ENCODE measurements at places on chromosomes 7 and 10. TPM values are rescaled to one million over a fixed set of nuclear protein-coding genes. Genes with fewer than 3 reads are reported as not detected.
A peak's percentile ranks its signal among the peaks of the same experiment; 100 is the strongest.

- peaks cover 15% of the 10 kb centered on the region for H3K4me1 ChIP-seq
- no peak overlapping the region for H3K27ac ChIP-seq
- H3K4me3 ChIP-seq = peak overlapping the region; percentile 75
- H3K27me3 ChIP-seq = peaks cover 68% of the 10 kb centered on the region
- no peaks in the 10 kb centered on the region for H3K36me3 ChIP-seq
Measured at GRCh38 chr10:13890233-13891127, 303.7 kb downstream of the PRPF18 start.

DNA sequence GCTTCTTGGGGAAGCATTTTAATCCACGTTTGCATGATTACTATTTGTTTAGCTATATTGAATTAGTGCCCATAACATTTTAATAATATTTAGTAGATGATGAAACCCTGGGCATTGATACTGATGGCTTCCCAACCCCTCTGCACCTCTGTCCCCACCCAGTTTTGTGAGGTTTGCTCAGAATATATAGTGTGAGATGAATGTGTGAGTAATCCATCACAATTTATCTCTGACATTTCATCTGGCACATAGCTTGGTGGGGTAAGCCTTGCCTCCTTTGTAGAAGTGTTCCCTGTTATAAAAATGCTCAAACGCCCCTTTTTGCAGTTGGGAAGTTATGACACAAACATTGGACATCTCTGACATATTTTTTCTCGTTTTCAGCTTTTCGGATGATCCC is 104.2 kb downstream of the WNT2 start:
- H3K36me3 ChIP-seq = no peaks in the 10 kb centered on the region
- no peaks in the 10 kb centered on the region for H3K27me3 ChIP-seq
- H3K4me1 ChIP-seq = no peaks in the 10 kb centered on the region
- no peak overlapping the region for H3K4me3 ChIP-seq

DNA sequence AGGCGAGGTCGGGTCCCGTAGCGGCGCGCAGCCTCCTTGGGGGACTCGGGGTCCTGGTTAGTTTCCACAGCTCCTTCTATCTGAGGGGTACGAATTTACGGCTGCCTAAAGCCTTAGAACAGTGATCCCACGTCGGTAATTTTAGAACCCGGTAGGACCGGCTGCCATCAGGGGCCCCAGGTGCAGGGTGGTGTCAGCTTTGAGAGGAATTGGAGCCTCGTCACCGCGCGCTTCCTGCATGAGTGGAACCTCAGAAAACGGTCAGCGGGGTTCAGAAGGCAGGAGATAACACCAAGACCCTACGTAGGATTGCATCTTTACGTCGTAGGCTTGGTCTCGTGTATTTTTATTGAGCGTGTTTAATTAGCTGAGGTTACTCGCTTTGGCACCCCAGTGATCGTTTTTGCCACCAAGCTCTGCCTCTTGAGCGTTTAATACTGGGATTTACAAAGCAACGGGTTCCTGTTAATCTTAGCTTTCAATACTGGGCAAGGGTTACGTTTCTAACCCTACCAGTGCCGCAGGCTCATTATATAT is 443 bp downstream of the RNF32 start:
- DNase-seq = no peak
- no peaks in the 10 kb centered on the region for H3K27me3 ChIP-seq
- H3K4me3 ChIP-seq = peak overlapping the region; percentile 92
- peaks cover 29% of the 10 kb centered on the region for H3K4me1 ChIP-seq

HTR7 gene
- not detected for total RNA-seq

DNA sequence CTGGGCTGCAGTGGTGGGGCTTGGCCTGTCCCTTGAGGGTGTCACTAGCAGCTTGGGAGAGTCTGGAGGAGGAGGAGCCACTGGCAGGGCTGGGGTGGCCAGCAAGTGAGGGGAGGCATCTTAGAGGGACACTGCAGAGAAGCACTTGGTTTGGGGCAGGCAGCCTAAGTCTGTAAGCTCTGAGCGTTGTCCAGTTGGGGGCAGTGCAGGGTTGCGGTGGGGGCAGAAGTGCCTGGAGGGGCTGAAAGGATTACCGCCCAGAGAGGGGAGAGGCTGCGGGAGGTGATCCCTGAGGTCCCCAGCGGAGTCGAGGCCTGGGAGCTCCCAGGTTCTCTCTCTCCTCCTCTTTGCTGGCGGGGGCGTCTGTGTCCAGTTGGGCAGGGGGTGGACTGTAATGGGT is 7.4 kb downstream of the ADCYAP1R1 start:
- no peak for DNase-seq
- H3K27me3 ChIP-seq = peaks cover 7% of the 10 kb centered on the region
- H3K4me1 ChIP-seq = no peaks in the 10 kb centered on the region
- no peak overlapping the region for H3K27ac ChIP-seq
- no peak overlapping the region for H3K4me3 ChIP-seq

VWDE gene
- total RNA-seq = not detected

DNA sequence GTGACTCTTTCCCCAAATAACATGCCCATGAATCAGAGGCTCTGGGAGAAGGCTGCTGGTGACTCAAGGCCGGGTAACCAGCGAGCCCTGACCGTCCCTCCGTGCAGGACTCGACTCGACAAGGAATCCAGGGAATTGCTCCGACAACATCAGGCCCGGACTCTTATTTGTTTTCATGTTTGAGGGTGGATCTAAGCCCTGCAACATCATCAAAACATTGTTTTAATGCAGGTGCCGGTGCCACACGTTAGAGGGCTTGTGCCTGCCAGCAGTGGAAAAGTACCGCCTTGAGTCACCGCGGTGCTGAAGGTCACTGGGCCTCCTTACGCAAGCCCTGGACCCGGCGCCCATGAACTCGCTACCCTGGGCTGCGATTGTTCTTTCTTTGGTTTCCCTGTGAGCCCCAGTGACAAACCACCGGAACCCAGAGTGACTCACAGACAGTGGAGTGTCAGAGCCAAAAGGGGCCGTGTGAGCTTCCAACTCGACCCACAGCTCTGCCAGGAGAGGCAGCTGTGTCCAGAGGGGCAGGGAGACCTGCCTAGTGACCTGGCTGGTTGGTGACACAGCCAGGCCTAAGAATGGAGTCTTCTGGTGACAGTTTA is 139.4 kb upstream of the SHH start:
- H3K27me3 ChIP-seq = no peaks in the 10 kb centered on the region
- H3K36me3 ChIP-seq = no peaks in the 10 kb centered on the region
- H3K27ac ChIP-seq = no peak overlapping the region
- H3K4me3 ChIP-seq = no peak overlapping the region

- H3K27ac ChIP-seq = no peak overlapping the region
- H3K4me1 ChIP-seq = peaks cover 19% of the 10 kb centered on the region
- H3K36me3 ChIP-seq = peaks cover 45% of the 10 kb centered on the region
- DNase-seq = no peak
Measured at GRCh38 chr7:16606704-16607103, 38.9 kb downstream of the ANKMY2 start.

SVOPL gene
- not detected for total RNA-seq

GRCh38 chr10:91589015-91589657 is 43.7 kb downstream of the PPP1R3C start:
- no peak for DNase-seq
- H3K36me3 ChIP-seq = no peaks in the 10 kb centered on the region
- H3K27me3 ChIP-seq = peaks cover 17% of the 10 kb centered on the region
- no peak overlapping the region for H3K4me3 ChIP-seq
- no peaks in the 10 kb centered on the region for H3K4me1 ChIP-seq

GRCh38 chr10:121352231-121352855 is 245.9 kb downstream of the FGFR2 start:
- H3K36me3 ChIP-seq = no peaks in the 10 kb centered on the region
- no peaks in the 10 kb centered on the region for H3K4me1 ChIP-seq
- H3K27ac ChIP-seq = no peak overlapping the region
- no peaks in the 10 kb centered on the region for H3K27me3 ChIP-seq
- H3K4me3 ChIP-seq = no peak overlapping the region

GRCh38 chr7:33722383-33723101 is 182.8 kb upstream of the BMPER start:
- H3K36me3 ChIP-seq = no peaks in the 10 kb centered on the region
- no peaks in the 10 kb centered on the region for H3K4me1 ChIP-seq
- DNase-seq = no peak
- H3K27ac ChIP-seq = no peak overlapping the region
- no peak overlapping the region for H3K4me3 ChIP-seq
- no peaks in the 10 kb centered on the region for H3K27me3 ChIP-seq

DNA sequence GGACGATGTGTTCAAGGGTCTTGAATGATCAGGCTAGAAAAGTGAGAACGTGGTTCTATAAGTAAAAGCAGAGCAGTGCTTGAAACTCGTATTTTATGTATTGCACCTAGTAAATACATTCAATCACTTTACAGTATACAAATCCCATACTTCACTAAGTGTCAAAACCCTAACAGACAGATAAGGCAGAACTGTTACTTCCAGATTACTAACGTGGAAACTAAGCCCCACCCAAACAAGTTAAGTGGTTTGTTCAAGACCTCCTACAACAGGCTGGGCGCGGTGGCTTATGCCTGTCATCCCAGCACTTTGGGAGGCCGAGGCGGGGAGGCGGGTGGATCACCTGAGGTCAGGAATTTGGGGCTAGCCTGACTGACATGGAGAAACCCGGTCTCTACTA is 9.2 kb upstream of the MYO1G start:
- no peak overlapping the region for H3K27ac ChIP-seq
- peaks cover 34% of the 10 kb centered on the region for H3K36me3 ChIP-seq
- H3K27me3 ChIP-seq = no peaks in the 10 kb centered on the region
- no peak for DNase-seq

DNA sequence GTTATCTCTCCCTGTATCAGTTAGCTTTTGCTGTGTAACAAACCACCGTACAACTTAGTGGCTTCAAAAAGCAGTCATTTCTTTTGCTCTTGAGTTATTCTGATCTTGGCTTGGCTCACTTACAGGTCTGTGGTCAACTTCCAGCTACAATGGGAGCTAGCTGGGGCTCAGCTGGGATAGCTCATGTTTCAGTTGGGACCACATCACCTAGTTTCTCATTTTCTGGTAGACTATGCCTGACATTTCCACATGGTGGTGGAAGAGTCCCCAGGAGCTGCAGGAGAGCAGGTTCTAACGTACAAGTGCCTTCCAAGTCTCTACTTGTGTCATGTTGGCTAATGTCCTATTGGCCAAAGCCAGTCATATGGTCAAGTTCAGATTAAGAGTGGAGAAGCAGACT is 25.8 kb upstream of the PIP4K2A start:
- DNase-seq = no peak
- H3K27ac ChIP-seq = no peak overlapping the region
- H3K27me3 ChIP-seq = no peaks in the 10 kb centered on the region
- H3K4me3 ChIP-seq = no peak overlapping the region
- no peaks in the 10 kb centered on the region for H3K36me3 ChIP-seq
- peaks cover 23% of the 10 kb centered on the region for H3K4me1 ChIP-seq

GRCh38 chr7:138398857-138399256 is 61.2 kb upstream of the TRIM24 start:
- H3K36me3 ChIP-seq = no peaks in the 10 kb centered on the region
- no peaks in the 10 kb centered on the region for H3K4me1 ChIP-seq
- no peak overlapping the region for H3K27ac ChIP-seq
- DNase-seq = no peak
- no peak overlapping the region for H3K4me3 ChIP-seq

PLXNA4 gene
- total RNA-seq = 0.02 TPM

DNA sequence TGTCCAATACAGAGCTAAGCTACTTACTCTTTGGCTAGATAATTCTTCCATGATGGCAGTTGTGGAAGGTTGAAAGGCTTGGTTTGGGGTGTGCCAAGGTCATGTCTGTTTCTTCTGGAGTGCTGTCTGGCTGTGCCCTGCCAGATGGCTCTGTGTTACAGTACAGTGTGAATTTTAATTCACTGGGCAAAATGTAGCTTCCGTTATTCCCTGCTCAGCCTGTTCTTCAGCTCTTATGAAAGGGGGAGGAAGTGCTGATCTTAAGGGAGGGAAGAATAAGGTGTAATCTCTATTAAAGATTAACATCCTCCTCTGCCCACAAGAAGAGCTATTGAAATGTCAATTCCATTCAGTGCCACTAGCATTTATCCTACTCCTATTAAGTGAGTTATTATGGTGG is 52.2 kb downstream of the SND1 start:
- no peaks in the 10 kb centered on the region for H3K27me3 ChIP-seq
- no peak for DNase-seq
- H3K4me3 ChIP-seq = no peak overlapping the region
- H3K36me3 ChIP-seq = peaks cover 89% of the 10 kb centered on the region
- H3K4me1 ChIP-seq = no peaks in the 10 kb centered on the region
- no peak overlapping the region for H3K27ac ChIP-seq

- H3K27me3 ChIP-seq = peaks cover 9% of the 10 kb centered on the region
- H3K4me1 ChIP-seq = peaks cover 14% of the 10 kb centered on the region
- no peaks in the 10 kb centered on the region for H3K36me3 ChIP-seq
- H3K4me3 ChIP-seq = no peak overlapping the region
- H3K27ac ChIP-seq = no peak overlapping the region
Measured at GRCh38 chr7:121000081-121000983, 11.8 kb downstream of the CPED1 start.

EPO gene
- not detected for total RNA-seq

DNA sequence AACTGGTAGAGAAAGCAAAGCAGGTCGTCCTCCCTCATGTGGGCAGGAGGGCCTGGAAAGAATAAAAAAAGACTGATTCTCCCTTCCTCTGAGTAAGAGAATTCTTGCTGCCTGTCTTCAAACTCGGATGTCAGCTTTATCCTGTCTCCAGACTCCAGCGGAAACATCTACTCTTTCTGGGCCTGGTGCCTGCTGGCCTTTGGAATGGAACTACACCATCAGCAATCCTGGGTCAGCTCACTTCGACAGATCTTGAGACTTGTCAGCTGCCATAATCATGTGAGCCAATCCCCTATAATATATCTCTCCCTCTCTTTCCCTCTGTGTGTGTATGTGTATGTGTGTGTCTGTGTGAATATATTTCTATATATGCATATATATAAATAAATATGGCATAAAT is 411.0 kb upstream of the DPP6 start:
- H3K27me3 ChIP-seq = no peaks in the 10 kb centered on the region
- no peak overlapping the region for H3K27ac ChIP-seq
- no peaks in the 10 kb centered on the region for H3K4me1 ChIP-seq
- no peak overlapping the region for H3K4me3 ChIP-seq

PTTG1IP2 gene
- not detected for total RNA-seq

AKR1C4 gene
- not detected for total RNA-seq

TSPAN33 gene
- 332 TPM for total RNA-seq

DNA sequence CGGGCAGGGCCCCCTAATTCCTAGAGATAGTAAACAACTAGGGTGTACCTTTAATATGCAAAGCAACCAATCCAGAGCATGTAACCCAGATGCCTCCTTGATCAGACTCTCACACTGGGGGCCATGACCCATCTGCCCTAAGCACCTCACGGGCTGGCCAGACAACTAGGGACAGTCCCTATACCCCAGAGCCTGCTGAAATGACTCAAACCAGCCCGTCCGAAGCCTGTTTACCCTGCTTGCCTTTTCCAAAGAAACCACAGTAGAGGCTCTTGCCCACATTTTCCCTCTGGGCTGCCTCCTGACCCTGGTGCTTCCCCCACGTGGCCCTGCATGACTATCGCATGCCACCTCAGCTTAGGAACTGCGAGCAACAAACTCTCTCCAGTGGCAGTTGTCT is 46.2 kb downstream of the RGS10 start:
- H3K27ac ChIP-seq = no peak overlapping the region
- H3K4me1 ChIP-seq = peaks cover 9% of the 10 kb centered on the region
- peaks cover 8% of the 10 kb centered on the region for H3K36me3 ChIP-seq
- no peaks in the 10 kb centered on the region for H3K27me3 ChIP-seq

DNA sequence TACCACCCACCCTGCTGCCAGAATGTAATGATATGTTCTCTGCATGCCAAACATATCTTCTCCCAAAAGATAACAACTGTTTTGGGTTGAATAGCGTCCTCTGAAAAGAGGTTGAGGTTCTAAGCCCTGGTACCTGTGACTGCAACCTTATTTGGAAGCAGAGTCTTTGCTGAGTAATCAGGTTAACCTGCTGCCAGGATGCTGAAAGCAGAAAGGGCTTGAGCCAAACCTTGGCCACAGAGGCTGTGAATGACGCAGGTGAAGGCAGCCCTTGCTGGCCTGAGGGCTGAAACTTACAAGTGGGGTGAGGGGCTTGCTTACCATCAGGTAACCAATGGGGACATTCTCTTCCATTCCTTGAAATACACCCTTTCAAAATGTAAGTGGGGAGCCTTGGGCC is 151.8 kb upstream of the RHEB start:
- no peaks in the 10 kb centered on the region for H3K4me1 ChIP-seq
- no peak for DNase-seq
- H3K4me3 ChIP-seq = no peak overlapping the region
- no peak overlapping the region for H3K27ac ChIP-seq

Data from activated B cell treated with CpG ODN at 0.5 μM for 24 hours (primary cell).